ENCODE measurements at places on chromosomes 2 and 18. TPM values are rescaled to one million over a fixed set of nuclear protein-coding genes. Genes with fewer than 3 reads are reported as not detected.

The TSGA10 gene
- total RNA-seq: 9.3 TPM

DNA sequence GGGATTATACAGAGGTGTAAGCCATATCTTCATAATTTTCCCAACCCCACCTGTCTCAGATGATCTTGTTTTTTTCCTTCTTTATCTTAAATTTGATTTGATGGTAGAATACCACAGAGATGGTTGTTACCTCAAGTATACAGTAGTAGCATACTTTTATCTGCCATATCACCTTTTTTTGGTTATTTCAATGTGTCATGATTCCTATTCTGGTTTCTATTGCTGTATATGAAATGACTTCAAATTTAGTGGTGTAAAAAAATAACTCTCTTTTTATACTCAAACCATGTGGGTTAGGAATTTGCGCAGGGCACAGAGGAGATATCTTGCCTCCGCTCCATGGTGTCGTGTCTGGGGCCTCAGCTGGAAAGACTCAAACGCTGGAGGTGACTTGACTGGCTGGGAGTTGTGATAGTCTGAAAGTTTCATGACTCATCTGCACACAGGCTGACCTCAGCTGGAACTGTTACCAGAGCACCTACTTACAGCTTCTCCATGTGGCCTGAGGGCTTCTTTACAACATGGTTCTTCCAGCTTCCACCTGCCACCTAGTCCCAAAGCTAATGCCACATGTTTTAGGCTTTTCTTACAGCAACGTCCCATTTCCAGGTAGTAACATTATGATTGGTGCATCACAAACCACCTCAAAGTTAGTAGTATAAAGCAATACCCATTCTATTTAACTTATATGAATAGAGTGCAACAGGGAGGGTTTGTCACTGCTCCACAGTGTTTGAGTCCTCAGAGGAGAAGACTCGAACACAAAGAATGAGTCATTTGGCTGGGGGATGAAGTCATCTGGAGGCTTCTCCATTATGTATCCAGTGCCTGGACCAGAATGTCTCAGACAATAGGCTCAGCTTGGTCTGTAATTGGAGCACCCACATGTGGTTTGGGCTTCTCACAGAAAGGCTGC, 82.3 kb upstream of the XPO1 start:
- no peak for DNase-seq

- DNase-seq: no peak
Observed at GRCh38 chr18:63823516-63824219, 48.5 kb downstream of the SERPINB7 start.

GRCh38 chr18:38941711-38942561, 1376.3 kb upstream of the CELF4 start:
- no peak for DNase-seq

GRCh38 chr2:173119944-173120343, 44.3 kb downstream of the MAP3K20 start:
- DNase-seq: no peak

DNA sequence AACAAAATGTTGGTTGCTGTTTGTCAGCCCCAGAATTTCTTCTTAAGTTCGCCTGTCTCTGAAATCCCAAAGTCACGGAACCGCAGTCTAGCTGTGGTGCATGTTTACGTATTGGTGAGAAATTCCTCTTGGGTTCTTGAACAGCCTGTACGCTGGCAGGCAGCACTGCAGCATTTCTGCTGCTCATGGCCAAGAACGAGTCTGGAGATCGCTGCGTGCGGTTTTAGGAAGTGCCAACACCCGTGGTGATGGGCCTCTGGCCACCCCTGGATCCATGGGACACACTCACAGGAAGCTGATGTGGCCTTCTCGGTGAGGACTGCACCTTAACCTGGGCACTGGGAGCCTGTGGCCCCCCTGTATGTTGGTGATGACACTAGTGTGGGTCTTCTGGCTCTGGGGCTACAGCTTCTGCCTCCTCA, 23.7 kb downstream of the ASB1 start:
- peak; percentile 48 for DNase-seq

DNA sequence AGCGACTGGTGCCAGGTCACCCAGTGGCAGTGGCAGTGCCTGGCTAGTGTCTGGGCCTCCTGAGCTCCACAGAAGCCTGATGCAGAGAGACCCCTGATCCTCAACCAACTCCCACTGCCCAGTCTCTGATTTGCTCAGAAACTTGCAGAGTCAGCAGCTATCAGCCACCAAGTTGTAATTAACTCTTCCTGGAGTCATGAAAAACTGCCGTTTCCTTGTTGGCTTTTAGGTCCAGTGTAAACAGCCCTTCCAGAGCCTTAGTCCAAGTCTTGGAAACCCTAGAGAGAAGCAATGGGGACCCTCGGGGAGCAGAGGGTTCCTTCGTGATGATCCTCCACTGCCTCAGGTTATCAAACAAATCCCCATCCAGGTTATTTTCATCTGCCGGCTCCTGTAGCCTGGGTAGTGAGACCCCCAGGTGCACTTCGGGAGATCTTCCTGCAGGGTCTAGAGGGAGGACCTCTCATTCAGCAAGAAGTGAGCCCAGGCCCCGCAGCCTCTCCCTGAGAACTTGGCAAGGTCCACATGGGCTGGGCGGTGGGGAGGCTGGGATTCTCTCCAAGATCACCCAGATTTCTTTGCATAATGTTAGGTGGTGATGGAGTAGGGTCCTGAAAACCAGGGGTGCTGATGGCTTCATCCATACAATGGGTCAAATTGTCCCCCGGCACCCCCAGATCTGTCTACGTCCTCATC, 137.7 kb upstream of the HDAC4 start:
- no peak for DNase-seq

DNA sequence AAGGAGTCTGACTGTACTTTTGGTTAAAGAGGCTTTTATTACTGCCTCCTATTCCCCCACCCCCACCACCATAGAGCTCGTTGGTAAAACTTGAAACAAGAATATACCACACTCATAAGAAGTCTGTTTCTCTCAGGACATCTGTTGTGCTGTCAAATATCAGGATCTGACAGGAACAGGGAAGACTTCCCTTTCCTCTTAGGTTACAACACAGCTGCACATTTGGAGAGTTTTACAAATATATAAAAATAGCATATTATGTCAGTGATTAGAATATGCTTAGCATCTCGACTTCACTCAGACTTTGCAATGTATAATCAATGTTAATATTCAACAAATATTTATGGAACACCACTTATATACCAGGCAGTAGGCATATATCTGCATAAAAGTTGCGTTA, 439.6 kb upstream of the REG3G start:
- no peak for DNase-seq

DNA sequence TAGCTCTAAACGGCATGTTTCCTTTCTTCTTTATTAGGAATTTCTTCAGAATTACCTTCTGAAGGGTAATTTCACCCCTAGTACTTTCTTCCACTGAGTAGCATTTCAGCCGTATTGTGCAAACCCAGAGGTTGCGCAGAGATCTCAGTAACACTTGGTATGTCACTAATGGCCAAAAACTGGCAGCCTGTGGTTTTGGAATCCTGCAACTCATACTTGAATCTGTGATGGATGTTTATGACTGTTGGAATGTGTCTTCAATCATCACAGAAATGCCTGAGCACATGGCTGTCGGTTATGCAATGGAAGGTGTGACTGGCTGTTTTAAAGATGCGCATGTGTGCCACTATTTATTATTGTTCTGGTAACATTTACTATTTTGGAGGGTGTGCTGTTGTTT, 100.0 kb downstream of the COLEC12 start:
- no peak for DNase-seq
